ENCODE measurements at places on chromosomes 7 and 10.

DNA sequence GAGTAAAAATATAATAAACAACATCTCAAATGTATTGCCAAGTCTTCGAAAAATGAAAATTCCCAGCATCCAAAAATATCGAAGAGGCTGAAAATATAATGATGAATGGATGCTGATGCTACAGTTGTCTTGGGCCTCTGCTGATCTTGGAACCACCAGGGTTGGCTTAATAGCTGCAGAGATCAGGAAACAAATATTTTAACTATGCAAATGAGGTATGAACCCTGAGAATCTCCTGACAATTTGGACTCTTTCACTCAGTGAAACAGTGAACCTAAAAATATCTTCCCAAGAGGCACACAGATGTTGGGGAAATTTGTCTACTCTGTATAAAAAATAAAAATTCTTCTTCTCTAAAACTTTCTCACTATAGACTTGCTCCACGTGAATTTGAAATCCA is 97.7 kb upstream of the EGFR start:
- DNase-seq, result no peak

- no peak for DNase-seq
Observed at GRCh38 chr10:130568246-130568645, 432.1 kb downstream of the GLRX3 start.

DNA sequence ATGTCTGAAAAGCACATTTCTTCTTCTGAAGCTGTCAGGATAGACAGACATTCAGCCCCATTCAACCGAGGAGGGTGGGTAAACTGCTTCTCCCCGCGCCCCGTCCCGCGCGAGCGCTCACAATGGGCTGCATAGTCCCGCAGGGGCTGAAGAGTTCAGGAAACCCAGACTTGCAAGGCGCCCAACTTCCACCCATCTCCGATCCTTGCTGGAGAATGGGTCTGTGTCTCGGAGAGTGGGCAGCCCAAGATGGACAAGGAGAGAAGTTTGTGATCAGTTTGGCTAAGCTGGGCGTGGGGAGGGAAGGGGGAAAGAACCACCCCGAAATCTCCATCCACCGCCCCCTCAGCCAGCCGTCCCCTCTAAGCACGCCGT is 686 bp downstream of the AASS start:
- DNase-seq, result no peak

GRCh38 chr10:5563991-5564536 is 39.3 kb downstream of the CALML3 start:
- DNase-seq, result no peak

DNA sequence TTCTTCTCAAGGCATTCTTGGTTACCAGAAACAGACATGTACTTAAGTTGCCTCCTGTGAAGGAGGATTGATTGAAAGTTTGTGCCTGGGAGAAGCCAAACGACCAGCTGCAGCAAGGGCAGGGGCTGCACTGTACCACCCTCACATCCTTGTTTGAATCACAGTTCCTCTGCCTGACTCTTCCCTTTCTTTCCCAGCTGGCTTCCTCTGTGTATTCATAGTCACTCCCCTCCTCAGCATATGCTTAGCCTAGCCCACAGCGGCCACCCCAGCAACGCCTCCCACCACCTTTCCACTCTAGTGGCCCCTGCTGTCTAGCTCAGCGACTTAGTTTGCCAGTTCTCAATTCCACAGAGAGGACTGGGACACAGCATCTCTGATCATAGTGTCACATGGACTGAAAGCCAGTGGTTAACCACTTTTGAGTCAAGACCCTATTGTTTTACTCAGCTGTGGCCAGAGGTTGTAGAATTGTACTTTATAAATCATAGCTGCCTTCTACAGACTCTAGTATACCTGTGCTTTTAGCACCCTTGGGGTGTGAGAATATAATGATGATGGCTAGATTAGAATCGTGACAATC is 643.0 kb downstream of the SUGCT start:
- no peak for DNase-seq

DNA sequence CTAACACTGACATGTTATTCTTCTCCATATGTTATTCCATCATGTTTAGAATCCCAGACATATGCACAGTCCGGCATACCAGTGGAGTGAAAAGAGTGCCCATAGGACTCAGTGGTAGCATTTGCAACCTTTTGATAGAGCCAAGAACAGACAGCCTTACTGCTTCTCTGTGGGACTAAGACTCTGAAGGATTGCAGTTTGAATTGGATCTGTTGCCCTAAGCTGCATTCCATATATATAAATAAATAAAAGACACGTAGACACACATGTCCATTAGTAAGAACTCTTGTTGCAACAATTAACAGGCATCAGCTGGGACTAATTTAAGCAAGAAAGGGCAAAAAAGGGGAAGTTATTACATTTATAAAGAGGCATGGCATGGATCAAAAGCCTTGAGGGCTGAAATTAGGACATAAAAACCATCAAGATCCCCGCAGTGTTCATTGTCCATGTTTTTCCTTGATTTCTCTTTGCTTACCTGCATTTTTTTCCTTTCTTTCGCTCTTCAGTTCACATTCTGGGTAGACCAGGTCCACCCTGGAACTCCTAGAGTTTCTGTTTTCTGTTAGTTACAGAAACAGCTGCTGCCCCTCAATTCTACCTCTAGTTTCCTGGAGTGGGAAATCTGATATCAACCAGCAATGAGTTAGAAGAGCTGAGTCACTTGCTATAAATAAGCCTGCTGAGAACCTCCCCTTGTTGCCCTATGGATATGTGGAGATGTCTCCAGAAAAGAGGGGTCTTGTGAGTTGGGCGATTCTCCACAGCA is 132.4 kb downstream of the SORCS1 start:
- peak; percentile 39 for DNase-seq

- DNase-seq, result no peak
Observed at GRCh38 chr7:105137898-105138297, 123.9 kb downstream of the KMT2E start.

GRCh38 chr10:31528831-31529230 is 209.8 kb downstream of the ZEB1 start:
- no peak for DNase-seq

- no peak for DNase-seq
Observed at GRCh38 chr10:12513003-12513365, 163.6 kb downstream of the CAMK1D start.

GRCh38 chr10:68231106-68231816 is 652 bp downstream of the ATOH7 start:
- peak; percentile 65 for DNase-seq

DNA sequence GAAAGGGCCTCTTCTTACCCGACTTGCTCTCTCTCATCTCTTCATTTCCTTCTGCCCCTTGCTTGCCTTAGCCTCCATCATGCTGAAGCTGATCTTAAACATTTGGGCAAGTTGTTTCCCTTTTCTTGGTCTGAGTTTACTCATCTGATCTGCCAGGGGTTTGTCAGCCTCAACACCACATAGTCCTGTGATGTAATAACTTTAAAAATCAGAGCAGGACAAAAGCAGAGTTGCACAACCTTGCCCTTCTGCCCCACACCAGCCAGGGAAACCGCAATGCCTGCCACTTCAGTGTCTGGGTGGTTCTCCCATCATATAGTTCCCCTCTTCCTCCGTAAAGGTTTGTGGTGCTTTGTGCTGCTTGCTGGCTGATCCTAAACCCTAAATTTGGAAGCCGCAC is 9.9 kb upstream of the LIPM start:
- no peak for DNase-seq

DNA sequence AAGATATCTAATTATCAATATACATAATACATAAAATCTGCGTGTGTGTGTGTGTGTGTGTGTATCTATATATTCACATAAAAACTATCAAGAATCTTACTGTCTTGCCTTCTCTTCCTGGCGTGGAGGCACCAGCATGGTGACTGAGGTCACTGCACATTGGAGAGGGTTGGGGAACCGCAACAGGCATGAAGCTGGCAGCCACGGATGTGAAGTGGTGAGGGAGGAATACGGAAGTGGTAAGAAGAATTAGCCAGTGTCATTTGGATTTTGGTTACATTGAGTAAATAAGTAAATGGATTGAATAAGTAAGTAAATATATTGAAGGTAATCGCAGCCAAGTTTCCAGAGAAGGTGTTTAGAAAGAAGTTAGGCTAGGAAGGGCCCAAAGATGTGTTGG is 85.1 kb downstream of the TRIM24 start:
- DNase-seq, result no peak

DNA sequence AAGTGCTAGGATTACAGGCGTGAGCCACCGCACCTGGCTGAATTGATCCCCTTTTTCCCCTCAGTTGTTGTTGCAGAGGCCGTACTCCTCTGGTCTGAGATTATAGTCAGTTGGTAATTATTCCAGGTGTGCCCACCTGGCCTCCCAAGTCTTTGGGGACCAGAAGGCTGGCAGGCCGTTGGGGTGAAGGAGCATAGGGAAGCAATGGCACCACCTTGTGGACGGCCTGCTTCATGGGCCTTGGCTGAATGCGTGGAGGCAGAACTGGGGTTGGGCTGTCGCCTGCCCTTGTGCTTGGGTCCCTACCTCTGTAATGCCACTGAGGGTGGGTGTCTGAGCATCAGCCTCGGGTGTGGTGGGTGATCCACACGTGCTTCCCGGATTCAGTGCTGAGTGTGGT is 125.7 kb downstream of the RGS10 start:
- peak; percentile 46 for DNase-seq

DNA sequence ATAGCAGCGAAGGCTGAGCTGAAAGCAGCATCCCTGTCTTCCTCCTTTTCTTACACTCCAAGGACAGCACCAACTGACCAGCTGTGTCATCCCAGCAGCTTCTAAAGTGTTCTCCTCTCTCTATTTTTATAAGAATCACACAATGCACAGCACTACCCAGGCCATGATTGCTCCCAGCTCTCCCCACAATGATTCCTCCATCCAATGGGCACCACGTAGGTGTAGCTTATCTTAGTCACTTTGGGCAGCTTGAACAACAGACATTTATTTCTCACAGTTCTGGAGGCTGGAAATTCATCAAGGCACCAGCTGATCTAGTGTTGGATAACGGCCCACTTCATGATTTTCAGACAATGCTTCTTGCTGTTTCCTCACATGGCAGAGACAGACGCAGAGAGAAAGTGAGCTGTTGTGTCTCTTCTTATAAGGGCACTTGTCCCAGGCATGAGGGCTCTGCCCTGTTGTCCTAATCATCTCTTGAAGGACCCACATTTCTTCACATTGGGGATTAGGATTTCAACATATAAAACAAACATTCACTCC is 92.0 kb upstream of the CDC14C start:
- no peak for DNase-seq

- no peak for DNase-seq
Observed at GRCh38 chr10:104638861-104639589, 2.1 kb upstream of the SORCS3 start.

All from left renal cortex interstitium (tissue), 4 donors.